NCI-H524 (cell line): ENCODE measurements at places on chromosomes 7 and 10.
A peak's percentile ranks its signal among the peaks of the same experiment; 100 is the strongest.

DNA sequence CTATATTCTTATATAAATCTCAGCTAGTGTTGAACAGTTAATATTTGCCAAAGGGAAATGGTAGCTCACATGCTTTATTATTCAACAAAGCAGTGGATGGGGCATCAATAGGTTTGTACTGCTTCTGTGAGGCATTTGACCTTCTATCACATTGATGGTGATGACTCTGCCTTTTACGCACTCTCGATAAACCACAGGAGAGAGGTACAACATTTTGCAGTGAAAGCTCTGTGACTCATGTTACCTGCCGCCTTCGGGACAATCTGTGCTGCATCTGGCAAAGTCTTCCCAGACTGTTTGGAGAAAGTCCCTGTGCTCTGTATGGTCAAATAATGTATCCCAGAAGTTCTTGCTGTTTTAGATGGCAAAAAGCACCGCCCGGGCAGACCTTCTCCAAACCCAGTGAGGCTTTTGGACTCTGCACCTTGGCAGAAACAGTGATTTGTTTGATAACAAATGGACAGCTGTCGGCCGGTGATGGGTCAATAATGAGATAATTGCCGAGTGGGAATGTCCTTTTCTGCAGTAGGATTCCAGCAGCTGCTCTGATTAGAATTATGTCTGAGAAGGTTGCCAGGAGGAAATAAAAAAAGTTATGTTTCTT is 61.0 kb downstream of the PLPP4 start:
- no peak for DNase-seq

DNA sequence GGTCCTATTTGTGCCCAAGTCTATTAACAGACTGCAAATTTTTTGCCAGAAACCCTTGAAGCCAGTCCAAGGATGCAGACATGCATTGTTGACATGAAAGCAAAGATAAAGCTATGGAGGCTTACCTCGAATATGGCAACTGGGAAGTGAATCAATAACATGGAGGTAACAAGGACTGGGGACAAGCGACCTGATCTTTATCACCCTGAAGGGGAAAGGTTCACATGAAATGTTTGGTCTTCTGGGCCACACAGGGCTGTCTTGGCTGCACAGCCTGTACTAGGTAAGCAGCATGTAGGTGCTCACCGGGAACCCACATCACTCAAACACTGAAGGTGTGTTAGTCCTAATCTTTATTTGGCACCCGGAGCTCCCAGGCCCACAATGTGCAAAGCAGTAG is 17.9 kb downstream of the ERCC6 start:
- no peak for DNase-seq

DNA sequence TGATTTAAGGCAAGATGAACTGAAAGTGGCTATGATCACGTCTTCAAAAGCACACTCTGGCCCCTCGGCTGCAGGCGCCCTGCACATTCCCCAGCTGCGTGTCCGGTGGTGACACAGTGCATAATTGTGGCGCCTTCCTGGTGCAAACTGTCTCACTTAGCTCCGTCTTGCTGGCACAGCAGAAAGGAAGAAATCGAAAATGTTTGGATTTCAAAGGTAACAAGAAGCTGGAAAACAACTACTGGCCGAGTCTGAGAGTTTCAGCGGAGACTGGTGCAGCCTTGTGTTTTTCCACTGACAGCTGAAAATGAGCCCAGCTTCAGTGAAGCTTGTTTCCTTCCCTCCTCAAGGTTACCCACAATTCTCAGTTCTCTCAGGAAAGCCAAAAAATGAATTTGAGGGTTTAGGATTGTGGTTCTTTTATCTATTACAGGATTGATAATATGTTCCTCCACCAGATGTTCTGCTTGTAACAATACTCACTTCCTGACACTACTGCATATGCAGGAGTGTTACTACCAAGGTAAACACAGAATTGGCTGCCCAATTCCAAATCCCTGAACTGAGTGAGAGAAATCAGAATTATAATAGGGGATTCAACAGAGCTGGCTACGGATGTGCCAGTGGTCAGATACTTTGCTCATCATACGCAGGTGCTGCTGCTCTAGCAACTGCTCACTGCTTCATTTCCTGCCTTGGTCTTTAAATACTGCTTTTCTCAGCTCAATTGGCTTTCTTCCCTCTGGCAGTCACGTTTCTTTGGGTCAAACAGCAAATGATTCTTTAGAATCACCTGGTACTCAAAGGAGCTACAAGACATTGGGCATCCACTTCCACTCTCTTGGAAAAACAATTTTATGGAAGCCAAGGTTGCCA is 63.7 kb downstream of the TRUB1 start:
- DNase-seq, result no peak

DNA sequence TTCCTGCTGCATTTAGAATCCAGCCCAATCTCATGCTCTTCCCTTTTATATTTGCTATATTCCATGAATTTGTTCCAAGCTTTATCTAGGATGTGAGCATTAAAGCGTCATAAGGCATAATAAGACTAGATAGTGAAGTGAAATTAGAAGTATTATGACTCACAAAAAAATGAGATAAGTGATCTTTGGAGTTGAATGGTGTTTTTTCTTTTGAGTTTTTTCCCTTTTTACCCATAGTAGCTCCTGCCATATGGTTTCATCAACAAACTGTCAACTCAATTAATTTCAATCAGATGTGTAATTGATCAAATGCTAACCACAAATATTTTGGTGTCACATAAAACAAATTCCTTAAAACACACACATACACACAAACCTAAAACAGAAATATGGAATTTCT is 17.0 kb downstream of the KLHDC10 start:
- no peak for DNase-seq

DNA sequence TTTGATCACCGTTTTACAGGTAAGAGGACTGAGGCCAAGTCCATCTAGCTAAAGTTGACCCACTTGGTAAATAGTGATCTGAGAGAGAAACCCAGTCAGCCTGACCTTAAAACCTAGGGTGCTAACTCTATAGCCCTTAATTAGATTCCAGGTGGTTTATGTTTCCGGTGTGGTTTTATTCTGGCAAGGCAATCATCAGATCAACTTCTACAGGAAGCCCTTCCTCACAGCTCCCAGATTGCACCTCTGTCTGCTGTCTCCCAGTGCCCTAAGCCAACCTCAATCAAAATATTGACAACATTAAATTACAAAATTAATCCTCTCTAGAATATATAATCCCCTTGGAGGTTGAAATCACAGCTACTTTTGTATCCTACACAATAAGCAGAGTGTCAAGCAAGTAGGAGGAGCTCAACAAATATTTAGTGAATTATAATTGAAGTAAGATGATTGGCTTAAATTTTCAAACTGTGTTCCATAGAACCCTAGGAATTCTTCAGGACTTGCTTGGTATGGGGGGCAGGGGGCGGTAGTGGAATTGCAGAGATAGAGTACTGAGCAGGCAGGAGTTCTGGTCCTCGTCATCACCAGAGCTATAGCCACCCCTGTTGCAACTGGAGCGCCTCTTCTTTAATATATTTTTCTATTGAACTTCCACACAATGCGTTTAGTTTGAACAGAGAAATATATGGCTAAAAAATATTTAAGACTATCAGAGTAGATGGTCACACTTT is 692.8 kb upstream of the LRRN3 start:
- no peak for DNase-seq

GRCh38 chr7:157552295-157552993 is 215.6 kb downstream of the DNAJB6 start:
- DNase-seq, result no peak

GRCh38 chr10:44573821-44574220 is 188.9 kb upstream of the CXCL12 start:
- DNase-seq, result no peak

GRCh38 chr10:122953902-122954730 is at the start of gene C10orf88:
Gene C10orf88 (minus strand): TSS chr10:122954227. CDS start chr10:122954178, 49 bp downstream.
- peak; percentile 89 for DNase-seq

GRCh38 chr10:64116707-64117106 is 595.5 kb downstream of the REEP3 start:
- DNase-seq, result no peak

GRCh38 chr7:11461946-11462345 is 370.1 kb downstream of the THSD7A start:
- DNase-seq, result no peak

DNA sequence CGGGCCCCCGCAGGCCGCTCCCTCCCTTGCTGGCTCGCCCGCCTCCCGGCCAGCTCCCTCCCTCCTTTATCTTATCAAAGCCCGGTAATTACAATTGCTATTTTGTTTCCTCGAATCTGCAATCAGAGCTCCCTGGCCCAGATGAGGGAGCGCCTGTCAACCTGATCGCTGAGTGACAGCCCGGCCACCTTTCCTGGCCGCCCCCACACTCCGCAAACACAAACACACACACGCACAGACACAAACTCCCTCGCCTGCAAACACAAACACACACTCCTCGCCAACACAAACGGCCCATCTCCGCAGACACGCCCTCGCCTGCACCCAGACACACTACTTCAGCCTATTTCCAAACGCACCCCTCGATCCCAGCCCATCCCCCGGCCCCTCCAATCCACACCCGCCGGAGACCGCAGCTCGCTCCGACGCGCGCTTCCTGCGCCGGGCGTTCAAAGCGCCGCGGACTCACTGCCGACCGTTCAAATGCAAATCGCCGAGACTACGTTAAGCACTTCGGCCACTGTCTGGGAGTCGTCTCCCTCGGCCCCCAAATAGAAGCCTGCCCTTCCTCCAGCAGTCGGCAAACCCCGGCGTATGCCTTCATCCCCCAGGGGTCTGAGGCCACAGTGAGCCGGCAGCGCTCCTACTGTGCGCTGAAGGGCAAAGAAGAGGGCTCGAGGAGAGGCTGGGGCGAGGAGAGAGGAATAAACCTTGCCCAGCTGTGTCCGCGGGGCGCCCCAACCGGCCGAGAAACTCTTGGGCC is 3.0 kb upstream of the FGF8 start:
- no peak for DNase-seq

GRCh38 chr10:97532935-97533671 is 34.4 kb downstream of the UBTD1 start:
- DNase-seq, result no peak

GRCh38 chr7:99489235-99489634 is 10.8 kb downstream of the ZNF394 start:
- no peak for DNase-seq

- DNase-seq, result no peak
Observed at GRCh38 chr10:69860271-69860670, 58.6 kb downstream of the COL13A1 start.

DNA sequence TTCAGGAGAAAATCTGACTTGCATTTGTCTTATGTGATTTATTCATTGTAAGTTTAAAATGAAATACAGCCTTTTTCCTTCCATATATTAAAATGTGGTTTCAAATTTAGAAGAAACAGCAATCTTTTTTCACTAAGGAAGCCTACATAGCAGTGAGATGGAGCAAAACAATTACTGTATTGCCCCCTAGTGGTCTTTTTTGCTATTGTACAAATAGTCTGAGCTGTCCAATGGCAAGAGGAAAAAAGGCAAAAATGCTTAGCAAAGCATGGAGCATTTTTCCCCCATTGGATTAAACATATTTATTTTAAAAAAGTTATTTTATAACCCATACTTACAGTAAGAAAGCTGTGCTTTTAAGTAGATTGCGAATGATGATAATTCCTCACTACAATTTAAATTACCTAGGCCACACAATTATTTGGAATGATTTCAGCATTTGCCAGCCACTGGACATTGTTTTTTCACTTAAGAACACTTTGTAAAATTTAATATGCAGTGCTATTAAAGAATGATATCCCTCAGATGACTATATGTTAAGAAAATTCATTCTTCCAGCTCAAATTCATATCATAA is 119.5 kb downstream of the CPED1 start:
- peak; percentile 53 for DNase-seq

DNA sequence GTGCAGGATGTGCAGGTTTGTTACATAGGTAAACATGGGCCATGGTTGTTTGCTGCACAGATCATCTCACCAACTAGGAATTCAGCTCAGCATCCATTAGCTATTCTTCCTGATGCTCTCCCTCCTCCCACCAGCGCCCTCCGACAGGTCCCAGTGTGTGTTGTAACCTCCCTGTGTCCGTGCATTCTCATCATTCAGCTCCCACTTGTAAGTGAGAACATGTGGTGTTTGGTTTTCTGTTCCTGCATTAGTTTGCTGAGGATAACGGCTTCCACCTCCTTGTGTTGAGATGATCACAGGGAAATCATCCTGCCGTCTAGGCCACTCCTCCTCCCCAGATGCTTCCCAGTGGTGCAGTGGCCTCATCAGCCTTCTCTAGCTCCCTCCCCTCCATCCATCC is 261.6 kb upstream of the GALNT17 start:
- DNase-seq, result no peak

DNA sequence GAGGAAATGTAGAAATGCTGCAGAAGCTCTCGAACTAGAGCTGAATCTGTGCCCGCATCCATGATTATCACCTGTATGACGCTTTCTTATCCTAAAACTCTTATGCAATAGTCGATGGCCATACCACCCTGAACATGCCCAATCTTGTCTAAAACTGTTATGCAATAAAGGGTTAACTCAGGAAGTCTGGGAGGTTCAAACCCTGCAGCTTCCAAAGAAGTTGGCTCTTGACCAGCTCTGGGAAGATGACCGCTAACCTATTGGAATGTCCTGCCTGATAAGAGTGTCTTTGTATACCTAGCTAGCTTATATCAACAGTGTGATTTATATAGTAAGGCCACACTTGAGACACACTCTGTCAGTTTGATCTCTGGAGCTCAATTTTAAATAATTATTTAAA is 3.4 kb upstream of the C10orf88 start:
- no peak for DNase-seq

DNA sequence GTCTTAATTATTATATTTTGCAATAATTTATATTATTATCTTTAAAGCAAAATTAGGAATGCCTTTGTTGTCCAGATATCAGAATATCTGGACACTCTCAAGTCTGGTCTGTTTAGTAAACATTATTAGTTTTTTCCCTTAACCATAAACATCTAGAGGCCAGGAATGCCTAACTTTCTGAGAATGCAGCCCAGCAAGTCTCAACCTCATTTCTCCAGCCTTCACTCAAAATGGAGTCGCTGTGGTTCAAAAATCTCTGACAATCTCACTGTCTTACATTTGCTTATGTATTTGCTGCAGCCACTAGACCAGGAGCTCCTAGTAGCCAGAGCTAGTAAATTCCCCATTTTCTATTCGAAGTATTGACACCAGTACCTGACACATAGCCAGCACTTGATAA is 49.7 kb upstream of the INHBA start:
- no peak for DNase-seq

GRCh38 chr10:4081685-4082111 is 296.7 kb upstream of the KLF6 start:
- no peak for DNase-seq

GRCh38 chr10:71684356-71685173 is 35.0 kb downstream of the C10orf105 start:
- no peak for DNase-seq

GRCh38 chr7:95608359-95609173 is 12.2 kb upstream of the PDK4 start:
- peak; percentile 71 for DNase-seq

DNA sequence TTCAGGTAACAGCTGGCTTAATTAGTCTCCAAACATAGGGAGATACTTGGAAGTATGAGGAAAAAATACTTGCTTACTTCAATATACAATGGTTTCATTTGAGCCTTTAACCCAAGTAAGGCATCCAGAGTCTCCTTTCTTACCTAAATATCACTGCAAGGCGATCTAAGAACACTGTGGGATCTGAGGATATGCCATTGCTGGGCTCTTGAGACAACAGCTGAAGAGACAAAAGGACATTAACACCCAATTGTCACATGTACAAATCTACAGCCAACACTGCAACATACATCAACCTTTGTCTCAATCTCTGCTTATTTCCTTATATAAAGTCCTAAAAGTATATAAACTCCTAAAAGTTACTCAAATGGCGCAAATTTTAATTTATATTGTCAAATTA is 44.4 kb downstream of the IRF5 start:
- DNase-seq, result no peak

GRCh38 chr10:117362313-117362712 is 12.9 kb downstream of the PDZD8 start:
- DNase-seq, result no peak

- no peak for DNase-seq
Observed at GRCh38 chr7:138853448-138853847, 55.5 kb upstream of the ATP6V0A4 start.
